Natural killer cell (primary cell): ENCODE measurements at places on chromosomes 3 and 15. TPM values are rescaled to one million over a fixed set of nuclear protein-coding genes. Genes with fewer than 3 reads are reported as not detected.

- peak; percentile 49 for DNase-seq
Observed at GRCh38 chr3:57983734-57984518, 24.3 kb upstream of the FLNB start.

SCAMP5 gene
- total RNA-seq: 0.09 TPM

DNA sequence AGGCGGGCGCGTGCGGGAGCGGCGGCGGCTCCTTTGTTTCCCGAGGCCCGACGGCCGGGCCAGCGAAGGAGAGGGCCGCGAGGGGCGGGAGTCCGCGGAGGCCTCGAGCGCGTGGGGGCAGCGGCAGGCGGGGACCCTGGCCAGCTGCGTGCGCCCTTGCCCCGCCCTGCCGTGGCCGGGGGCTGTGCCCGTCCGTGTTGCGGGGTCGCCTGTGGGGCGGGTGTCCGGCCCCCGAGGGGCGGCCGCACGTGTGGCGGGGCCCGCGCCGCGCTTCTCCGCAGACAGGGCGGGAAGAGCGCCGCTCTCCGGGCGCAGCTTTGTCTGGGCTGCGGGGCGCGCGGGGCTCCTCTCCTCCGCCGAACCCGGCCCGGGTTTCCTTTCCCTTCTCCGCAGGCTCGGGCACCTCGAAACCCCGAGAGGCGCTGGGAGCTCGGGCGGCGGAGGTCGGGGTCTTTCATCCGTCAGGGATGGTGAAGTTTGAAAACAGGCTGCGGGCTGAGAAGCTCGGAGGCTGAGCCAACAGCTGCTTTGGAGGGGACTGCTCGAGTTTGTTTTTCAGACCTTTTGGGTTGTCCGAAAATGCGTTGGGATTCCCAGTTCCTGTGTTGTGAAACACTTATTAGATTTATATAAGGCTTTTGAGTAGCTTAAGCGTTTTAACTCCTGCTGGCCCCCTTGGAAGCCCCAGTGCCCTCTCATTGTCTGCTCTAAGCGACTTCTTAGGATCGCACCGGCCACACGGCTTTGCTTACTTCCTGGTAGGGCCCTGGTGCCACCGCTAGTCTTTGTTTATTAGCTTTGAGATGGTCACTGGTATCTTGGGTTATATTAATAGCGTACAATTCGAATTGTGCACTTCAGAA, 817 bp downstream of the USP3 start:
- peak; percentile 68 for DNase-seq

FETUB gene
- not detected for total RNA-seq

DNA sequence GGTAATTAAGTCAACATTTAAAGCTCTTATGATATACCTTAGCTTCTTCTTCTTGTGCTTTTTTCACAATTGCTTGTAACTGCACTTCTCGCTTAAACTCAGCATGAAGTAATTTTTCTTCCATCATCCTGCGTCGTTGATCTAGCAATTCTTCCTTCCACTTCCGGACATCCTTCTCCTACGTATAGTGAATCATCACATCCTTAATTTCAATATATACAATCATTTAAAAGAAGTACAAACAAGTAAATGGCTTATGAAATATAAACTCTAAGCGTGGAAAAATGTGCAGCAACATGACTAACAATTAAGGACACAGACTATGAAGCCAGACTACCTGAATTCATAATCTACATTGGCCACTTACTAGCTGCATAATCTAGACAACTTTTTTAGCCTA, 151.4 kb downstream of the SCAPER start:
- DNase-seq: no peak

ANKUB1 gene
- not detected for total RNA-seq

- DNase-seq: no peak
Observed at GRCh38 chr15:48851956-48852355, 26.0 kb upstream of the EID1 start.
